ENCODE measurements at places on chromosomes 4 and X.

DNA sequence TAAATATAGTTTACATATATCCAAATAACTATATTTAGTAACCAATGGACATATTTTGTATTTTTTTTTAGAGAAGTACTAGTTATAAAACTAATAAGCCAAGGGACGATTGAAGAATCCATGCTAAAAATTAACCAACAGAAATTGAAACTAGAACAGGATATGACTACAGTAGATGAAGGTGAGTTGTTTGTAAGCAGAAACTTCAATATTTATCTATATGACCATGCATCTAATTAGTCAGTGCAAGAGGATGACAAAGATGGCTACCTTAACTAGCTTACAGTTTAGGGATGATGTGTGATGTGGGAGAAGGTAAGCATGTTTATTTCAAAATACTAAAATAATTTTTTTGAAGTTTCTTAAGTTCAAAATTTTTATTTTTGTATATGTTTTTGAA is 57.7 kb downstream of the HPGDS start:
- no peak for DNase-seq

- DNase-seq = no peak
Observed at GRCh38 chr4:2781911-2782310, 11.0 kb upstream of the SH3BP2 start.

DNA sequence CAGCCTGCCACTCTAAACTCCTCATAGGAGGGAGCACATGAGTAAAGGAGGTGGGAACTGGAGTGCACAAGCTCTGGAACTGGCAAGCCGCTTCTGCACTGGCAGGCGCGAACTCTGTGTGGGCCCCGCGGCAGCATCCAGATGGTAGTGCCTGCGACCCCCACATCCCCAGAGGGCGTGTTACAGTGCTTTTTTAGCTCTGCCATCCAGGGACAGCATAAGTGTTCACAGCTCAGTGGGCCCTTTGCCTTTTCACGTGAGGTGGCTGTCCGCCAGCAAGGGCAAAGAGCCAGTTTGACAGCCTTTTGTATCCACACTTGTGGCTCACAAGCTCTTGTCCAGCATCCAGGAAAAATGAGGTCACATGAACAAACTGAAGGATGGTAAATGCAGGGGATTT is 581.6 kb upstream of the DIAPH2 start:
- no peak for DNase-seq

DNA sequence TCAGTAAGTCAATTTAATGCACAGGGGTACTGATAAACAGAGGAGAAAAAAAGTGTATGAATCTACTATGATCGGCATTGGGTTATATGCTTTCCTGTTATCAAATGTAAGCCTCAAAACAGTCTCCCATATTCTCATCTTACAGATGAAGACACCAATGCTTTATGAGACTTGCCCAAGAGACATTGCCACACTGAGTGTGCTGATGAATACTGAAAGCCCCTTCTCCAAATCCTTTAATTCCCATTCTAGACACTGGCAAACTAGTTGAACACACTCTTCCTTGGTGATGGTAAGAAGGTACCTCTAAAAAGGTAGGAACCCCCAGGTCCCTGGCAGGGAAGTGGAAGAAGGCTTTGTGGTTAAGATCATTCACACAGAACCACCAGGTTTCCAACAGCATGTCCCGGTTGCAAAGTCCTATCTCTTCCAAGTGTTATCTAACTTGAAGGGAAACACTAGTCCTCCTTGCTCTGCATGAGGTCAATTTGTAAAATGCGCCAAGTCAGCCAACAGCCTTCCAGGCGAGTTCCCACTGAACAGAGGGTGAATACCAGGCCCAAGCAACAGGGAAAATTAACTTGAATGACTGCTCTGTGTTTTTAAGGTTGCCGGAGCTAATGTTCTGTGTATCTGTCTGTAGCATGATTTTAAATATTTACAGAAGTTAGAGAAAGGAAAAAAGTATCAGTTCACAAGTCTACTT is 5.1 kb downstream of the SETD7 start:
- no peak for DNase-seq

DNA sequence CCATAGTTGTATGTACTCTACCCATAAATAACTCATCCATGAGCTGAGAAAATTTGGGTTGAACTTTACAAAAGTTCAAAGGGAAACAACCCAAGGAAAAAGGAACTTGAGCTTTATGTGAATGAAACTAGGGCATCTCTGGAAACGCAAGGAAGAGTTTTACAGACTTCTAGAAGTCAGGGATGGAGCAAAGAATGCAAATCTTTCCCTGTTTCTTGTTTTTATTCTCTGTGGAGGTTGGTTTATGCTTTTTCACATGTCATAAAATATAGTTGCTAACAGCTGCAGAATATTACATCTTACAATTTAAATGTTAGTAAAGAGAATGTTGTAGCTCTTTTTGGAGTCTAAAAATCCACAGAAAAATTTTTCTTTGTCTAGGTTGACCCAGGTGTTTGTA is 754.1 kb downstream of the PCDH7 start:
- no peak for DNase-seq

DNA sequence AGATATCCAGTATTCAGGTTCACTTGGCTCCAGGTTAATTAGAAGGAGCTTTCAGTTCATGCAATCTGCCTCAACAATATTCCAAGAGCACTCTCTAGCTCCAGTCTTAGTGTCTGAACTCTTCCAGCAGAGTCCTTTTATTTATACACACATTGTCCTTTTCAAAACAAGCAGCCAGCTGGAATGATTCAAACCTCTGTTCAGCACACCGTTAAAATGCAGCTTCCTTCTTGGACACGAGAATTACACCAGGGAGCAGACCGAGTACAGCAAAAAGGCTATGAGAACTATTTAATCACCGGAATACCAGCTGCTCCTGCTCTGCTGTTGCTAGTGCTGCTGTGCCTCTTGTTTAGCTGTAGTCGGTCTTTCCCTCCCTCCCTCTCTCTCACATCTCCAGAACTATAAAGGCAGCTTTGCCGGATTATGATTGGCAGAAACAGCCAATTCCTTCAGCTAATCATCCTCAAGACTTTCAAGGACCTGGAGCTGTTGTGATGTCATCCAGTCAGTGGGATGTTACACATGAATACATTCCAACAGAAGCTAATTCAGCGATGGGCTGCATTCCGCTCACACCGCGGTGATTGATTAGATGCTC is at the start of gene NDST4:
Gene NDST4, minus strand, starts transcription at position 115 of the 601 bp plus-strand sequence. CDS start 36,584 bp downstream, outside the sequence.
- no peak for DNase-seq

DNA sequence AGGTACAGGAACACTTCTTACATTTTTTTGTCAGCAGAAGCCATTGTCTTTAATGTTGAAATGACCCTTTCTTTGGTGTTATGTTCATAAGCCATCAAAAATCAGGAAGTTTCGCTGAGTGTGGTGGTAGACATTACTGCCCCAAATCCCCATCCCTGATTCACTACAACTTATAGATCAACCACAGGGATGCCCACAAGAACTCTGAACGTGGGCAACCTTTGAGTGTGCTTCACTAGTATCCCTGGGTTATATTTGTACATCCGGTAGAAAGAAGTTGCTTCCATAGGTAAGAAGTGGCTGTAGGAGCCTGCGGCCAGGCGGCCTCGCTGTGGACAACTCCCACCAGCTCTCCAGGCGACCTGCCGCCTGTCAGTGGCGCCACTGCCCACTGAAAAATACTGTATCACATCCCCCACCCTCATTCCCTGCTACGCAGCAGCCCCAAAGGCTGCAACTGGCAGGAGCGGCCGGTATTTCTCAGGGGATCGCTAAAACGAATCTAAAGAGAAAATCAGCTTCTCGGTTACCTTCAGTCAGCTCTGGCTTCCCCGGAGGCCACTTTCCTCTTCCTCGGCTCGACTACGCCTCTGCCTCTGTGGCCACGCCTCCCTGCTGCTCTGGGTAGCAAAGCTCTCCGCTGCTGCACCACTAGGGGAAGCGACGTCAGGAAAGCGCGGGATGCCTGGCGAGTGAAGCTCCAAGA is 13.9 kb upstream of the ETDC start:
- peak; percentile 60 for DNase-seq

DNA sequence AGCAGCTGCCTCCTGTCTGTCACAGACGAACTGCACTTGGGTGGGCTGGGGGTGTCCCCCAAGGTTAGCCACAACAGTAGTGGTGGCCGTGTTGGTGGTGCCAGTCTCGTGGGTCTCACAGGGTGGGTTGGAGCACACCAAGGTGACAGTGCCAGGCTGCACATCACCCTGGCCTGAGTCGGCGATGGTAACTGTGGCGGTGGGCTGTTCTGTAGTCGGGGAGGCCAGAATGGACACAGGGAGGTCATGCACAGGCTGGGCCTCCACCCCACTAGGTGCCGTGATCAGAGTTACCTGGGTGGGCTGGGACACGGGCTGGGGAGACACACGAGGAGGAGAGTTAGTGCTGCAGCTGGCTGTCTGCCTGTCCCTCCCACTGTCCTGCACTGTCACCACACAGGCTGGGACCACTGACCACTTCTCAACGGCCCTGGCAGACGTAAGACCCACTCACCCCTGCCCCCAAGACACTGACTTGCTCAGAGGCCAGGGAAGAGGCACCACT is 10.8 kb upstream of the RENBP start:
- DNase-seq = no peak

- no peak for DNase-seq
Observed at GRCh38 chr4:172751550-172751949, 417.1 kb upstream of the GALNT7 start.

DNA sequence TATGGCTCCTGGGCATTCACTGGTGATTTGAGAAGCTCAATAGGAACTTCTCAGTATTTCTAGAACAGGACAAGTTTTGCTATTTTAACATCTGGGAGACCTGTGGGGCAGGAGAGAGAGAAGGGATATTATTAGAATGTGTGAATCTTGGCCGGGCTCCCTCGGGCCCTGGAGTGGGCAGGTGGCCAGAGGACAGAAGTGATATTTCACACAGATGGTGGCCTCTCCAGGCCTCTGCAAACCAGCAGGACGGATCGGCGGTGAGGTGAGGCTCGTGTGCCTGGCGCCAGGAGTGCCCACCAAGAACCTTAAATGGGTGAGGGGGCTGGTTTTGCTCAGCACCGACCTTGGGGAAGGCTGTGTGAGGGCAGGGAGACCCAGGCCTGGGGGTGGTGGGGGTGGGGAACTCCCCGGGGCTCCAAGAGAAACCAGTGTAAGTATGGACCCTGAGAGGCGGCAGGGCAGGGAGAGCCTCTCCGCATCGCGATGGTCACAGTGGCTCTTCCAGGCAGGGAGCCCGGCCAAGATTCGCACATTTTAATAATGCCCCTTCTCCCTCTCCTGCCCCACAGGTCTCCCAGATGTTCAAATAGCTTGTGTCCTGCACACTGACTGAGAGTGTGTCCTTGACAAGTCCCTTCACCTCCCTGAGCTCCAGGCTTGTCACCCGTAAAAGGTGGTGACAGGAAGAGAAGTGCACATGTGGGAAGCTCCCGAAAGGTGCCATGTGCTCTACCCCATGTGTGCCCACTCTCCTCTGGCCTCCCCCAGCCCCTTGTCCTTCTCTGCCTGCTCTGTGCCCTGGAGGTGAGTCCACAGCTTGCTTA is 64.9 kb downstream of the SORCS2 start:
- DNase-seq = no peak

DNA sequence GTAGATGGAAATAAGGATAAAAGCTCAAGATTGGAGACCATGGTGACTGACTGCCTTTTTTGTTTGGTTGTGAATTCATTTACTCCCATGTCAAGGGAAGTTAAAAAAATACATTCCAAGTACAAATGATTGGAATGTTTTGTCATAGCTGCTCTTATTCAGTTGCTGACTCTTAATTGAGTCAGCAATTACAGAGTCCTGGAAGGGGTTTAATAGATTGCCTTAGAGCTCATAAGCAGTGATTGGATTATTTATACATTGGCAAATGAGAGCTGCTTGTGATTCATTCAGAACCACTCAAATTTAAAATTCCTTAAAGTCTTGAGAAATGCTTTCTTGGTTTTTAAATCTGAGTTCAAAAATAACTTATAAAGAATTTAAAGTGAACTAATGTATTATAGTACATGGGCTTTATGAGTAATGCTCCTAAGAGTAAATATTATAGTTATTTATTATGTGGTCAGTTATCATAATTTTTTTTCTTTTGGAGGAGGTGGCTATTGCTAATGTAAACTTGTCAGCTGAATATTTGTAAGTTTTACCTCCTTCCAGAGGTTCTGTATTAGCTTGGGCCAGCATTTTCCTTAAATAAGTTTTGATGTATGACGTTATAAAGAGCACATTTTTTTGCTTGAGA is 13.6 kb downstream of the JADE1 start:
- no peak for DNase-seq

DNA sequence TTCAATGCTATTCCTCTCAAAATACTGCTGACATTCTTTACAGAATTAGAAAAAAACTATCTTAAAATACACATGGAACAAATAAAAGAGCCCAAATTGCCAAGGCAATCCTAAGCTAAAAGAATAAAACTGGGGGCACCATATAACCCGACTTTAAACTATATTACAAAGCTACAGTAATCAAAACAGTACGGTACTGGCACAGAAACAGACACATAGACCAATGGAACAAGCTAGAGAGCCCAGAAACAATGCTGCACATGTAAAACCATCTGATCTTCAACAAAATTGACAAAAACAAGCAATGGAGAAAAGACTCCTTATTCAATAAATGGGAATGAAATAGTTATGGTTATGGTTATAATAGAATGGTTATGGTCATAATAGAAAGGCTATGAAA is 482.6 kb downstream of the IDS start:
- DNase-seq = no peak

DNA sequence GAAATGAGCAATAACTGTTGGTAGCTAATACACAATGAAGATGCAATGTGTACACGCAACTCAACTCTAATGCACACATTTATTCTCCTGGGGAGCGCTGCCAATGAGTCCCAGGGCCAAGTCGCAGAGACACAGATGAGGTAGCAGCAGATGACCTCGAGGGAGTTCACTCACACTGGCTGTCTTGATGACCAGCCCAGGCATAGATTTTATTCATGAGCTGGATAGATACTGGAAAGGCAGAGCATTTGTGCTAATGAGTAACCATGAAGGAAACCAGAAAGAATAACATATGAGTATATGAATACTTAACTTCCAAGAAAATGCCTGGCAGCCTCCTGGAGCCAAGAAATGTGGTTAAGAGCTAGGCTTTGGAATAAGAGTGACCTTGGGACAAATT is 42.3 kb downstream of the RASL11B start:
- DNase-seq = no peak
